DMS79 (cell line): ENCODE measurements at places on chromosomes 7 and 10.

- DNase-seq = no peak
Measured at GRCh38 chr7:135121868-135122267, 26.0 kb upstream of the TMEM140 start.

GRCh38 chr7:4072161-4072925 lies 609.8 kb upstream of the FOXK1 start:
- no peak for DNase-seq

- DNase-seq = no peak
Measured at GRCh38 chr7:716636-717035, 9.9 kb upstream of the DNAAF5 start.

GRCh38 chr7:74051629-74052410 lies 23.8 kb downstream of the ELN start:
- no peak for DNase-seq

DNA sequence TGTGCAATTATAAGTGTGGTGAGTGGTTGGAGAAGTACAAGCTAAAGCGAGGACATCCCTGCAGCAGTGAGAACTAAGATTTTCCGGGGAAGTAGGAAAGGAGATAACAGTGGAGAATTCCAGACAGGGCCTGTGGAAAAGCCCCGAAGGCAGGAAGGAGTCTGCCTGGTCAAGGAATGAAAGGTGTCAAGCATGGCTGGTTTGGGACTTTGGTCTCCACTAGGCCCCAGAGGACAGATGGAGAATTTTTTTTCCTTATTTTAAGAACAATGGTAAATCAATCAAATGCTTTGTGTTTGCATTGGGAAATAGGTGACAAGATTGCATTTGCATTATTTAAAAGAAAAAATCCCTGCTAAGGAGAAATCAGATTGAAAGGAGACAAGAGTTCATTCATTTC lies 3.2 kb upstream of the CEP55 start:
- no peak for DNase-seq

DNA sequence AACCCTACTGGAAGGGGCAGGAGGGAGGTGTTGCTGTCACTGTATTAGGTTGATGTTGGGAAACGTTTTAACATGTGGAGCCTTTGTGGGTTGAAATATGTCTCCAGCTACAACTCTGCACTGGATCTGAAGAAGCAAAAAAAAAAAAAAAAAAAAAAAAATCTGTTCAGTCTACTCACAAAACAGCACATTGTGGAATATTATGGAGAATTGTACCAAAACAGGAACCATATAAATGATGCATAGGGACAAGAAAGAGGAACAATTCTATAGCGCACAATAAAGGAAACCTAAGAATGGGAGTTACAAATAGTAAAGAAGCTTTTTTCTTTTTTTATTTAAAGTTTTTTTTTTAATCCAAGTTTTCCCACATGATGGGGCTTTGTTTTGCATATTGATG lies 63.8 kb downstream of the CCSER2 start:
- no peak for DNase-seq

DNA sequence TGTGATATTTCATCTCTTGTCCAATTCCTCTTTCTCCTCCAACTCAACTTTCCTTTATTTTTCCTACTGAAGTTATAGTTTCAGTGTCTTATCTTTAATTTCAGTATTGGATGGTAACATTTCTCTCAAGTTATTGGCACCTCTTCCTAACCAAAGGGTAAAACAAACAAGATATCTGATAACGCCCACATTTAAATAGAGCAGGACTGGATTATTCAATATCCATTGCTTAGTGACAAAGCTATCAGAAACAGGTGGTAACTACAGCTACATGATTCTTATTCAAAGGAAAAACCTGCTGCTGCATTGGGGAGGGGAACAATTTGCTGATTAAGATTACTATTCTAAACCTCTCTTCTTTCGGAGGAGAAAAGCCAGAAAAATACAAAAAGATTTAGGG lies 87.8 kb downstream of the TAF3 start:
- no peak for DNase-seq

GRCh38 chr10:75649466-75649865 lies 218.0 kb downstream of the LRMDA start:
- DNase-seq = no peak

DNA sequence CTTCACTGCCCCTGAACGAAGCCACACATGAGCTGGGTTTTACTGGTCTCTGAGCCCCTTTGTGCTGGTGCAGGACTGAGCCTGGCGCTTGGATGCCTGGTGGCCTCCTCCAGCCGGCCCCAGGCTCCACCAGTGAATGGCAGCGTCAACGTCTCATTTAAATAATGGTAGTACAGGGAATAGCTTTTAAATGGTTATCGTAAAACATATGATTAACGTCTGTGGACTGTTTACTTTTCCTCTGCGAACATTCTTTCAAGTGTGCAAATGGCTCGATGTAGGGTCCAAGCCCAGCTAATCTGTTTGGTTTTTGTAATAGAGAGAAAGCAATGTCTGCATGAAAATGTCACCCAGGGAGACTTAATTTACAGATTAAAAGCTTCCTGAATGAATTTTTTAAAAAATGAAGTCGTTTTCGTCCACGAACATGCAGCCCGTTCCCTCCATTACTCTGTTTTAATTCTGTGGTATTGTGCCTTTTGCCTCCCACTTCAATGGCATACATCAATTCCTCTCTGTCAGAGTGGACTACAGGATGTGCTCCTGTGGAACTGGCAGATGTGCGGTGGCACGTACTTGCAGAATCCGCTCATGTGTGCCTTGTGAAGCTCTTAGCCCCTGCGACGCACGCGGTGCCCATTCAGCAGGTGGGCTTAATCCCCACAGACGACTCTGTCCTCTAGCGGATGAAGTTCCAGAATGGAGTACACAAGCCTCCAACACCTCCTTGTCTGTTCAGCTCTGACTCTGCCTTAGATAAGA lies 192.7 kb downstream of the TCF7L2 start:
- DNase-seq = no peak
